ENCODE measurements at places on chromosomes 11 and 22.

DNA sequence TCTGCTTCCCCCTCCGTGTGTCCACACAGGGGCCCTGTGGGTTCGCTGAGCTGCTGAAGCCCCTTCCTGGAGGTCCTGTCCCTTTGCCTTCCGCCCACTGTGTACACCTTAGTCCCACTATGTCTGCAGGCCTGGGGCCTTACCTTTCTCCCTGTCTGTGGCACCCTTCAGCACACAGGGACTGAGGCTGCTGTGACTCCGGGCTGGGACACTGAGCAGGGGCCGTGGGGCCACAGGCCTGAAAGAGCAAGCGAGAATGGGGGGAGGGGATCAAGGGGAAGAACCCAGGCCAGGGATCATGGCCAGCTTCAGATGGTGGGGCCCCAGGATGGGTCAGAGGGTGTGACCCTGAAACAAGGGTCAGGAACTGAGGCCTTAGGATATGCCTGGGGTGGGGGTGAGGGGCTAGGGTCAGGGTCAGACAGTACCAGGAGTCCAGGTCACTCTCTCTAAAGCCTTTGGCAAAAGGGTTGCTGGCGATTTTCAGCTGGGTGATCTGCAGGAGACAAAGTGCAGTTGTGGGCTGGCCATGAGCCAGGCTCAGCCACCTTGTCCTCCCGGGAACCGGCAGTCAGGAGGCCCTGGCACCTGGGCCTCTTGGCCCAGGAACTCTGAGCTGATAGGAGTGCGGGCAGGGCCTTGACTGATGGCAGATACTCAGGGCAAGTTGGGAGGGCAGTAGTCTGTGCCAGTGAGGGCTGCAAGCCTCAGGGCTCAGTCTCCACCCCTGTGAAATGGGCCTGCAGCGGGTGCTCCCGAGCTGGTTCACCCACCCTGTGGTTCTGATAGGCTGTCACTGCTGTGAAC is 2.6 kb upstream of the NUDT8 start:
- no peak for DNase-seq

DNA sequence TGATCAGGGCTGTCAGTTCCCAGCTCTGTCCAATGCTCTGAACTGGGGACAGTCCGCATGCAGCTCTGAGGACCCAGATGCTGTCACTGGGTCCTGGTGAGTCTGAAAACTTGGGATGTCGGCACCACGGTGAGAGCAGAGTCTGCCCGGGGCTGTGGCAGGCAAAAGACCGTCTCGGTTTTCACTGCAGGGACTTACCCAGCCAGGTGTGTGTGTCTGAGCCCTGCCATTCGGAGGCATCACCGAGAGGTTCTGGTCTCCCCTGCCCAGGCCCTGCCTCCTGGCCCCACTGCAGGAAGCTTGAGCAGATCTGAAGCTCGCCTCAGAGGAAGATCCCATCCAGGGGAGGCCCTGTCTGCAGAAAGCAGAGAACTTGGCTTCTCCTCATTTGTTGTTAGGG is 5.2 kb downstream of the TP53AIP1 start:
- no peak for DNase-seq

DNA sequence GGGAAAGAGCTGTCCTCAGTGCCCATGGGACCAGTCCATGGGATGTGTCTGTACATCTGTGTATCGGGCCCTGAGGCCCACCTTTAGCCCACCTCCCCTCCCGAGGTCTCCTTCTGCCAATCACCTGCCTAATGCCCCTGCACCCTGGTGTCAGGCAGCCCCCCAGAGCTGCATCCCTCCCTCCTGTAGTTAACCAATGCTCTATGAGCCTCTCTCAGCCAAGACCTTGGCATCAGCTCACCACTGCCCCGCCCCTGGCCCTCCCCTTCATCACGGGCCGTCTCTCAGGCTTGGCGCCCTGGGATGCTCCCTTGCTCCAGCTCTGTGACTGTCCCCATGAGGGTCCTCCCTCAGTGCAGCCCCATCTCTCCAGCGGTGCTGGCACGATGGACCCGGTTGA is 18.5 kb downstream of the MGAT3 start:
- no peak for DNase-seq

DNA sequence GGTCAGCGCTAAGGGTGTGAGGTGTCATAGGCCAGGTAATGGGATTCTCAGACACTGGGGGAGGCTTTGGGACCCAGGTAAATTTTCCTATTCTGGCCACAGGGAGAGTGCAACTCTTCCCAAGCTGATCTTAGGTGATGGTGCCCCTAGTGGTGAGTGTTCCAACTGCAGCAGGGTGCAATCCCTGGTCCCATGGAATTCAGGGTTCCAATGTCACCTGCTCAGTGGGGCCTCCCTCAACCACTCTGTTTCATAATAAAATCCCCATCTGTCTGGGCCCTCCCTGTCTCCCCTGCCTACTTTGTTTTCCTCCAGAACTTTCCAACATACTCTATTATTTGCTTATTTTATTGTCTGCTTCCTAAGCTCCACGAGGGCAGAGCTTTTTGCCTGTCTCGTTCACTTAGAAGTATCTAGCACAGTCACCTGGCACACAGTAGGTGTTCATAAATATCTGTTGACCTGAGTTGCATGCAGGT is 2.9 kb upstream of the SGSM1 start:
- DNase-seq, result peak; percentile 83

- no peak for DNase-seq
Measured at GRCh38 chr11:92576315-92576714, 351.7 kb downstream of the FAT3 start.

DNA sequence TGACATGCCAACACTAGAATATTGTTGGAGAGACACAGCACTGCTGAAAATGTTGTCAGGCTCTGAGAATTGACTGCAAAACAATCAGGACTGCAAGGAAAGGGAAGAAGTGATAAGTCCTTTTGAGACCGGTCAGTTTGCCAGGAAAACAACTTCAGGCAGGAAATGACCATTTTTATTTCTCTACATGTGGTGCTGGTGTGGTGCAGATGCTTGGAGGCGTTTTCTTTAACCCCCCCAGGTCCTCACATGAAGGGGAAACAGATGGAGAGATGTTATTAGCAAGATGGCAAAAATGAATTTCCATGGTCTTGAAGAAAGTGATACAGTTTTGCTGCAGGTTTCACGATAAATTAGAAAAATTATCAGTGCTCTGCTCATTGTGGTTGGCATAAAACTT is 5.7 kb downstream of the AP2A2 start:
- DNase-seq, result no peak

DNA sequence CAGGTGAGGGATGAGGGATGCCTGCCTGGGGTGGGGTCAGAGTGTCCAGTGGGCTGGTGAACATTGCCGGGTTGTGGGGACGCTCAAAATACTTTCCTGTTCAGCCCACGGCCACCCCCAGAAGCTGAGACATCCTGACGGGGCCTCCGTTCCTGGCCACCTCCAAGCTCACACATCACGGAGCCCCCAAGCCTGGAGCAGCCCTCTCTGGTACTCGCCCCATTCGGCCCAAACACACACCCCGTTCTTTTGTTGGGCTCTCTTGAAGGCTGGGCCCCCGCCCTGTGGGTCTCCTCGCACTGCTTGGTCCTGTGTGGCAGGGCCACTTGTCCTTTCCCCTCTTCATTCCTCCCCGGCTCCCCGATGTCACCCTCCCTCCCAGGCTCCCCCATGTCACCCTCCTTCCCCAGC is 442.6 kb downstream of the TBC1D22A start:
- no peak for DNase-seq

- DNase-seq, result no peak
Measured at GRCh38 chr11:117467770-117468169, 140.1 kb downstream of the CEP164 start.
